ENCODE measurements at places on chromosomes 7 and 10. TPM values are rescaled to one million over a fixed set of nuclear protein-coding genes. Genes with fewer than 3 reads are reported as not detected.

DNA sequence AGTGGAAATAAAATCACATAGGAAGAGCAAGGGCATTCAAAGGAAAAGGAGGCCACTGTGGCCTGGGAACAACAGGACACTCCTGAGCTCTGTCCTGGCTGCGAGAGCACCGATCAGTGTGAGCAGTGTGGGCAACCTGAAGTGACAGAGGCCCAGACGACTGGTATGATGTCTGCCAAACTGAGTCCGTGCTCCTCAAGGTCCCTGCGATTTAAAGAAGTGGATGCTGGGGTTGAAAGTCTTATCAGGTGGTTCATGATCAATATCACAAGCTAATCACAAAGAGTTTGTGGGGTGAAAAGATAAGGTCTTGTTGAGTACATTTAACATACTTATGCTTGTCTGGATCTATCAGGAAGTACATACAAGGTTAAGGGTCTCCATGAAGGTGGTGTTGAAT, 176.5 kb downstream of the ZNF438 start:
- DNase-seq, result no peak

DNA sequence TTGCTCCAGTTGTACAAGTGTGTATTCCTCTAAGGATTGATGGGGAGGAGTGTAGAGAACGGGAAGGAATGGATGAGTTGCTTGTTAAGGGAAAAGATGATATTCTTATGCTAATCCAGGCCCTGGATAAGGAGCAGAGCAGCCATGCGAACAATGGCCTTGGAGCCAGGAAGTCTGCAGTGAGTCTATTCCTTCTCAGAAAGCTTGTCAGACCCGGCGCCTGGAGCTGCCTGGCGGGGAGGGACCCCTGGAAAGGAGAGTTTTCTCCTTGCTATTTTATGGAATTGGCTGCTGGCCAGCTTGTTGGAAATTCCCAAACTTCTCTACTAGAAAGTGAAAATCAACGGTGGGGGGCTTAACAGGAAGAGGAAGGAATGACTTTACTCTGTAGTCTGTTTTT, 89.1 kb downstream of the MMRN2 start:
- DNase-seq, result no peak

DNA sequence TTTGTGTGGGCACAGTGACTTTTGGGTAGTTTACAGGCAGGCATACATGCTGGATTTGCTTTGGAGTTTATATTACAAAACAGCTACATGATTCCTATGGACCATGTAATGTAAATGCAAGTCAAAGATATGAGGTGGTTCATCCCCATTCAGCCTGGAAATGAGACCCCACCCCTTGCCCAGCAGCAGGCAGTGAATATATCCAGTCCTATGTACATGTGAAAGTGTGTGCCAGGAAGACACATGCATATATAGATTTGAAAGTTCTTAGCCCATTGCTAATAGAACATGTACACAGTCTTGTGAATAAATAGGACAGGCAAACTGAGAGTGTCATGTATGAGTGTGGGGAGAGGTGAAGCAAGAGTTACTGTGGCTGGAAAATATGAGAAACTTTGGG, 65.3 kb downstream of the FZD1 start:
- DNase-seq, result no peak

- DNase-seq, result no peak
Observed at GRCh38 chr7:43295429-43295828, 183.0 kb downstream of the HECW1 start.

- no peak for DNase-seq
Observed at GRCh38 chr7:105715528-105715927, 134.2 kb upstream of the EFCAB10 start.

DNA sequence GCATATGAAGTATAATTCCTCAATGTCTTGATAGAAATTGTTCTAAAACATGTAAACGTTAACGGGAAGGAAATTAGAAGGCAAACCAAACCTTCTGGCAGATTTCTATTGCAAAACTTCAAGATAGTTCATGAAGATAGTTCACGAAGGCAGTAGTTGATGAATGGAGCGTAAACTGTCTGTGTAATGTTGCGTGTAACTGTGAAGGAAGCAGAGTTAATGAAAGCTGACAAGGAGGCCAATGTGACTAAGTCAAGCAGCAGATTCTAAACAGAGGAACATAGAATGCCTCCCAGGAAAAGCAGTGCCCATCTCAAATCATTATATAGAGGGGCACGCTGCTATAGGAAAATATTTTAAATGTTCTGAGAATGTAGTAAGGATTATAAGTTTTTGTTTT, 659.7 kb upstream of the IGFBP3 start:
- DNase-seq, result no peak

Gene KMT2C
- total RNA-seq, result 70.8 TPM

Gene SAP25
- 2.5 TPM for total RNA-seq

Gene FOXL3
- total RNA-seq, result not detected

Measured in prostate gland (tissue), 2 donors.